CD4-positive, CD25-positive, alpha-beta regulatory T cell (primary cell): ENCODE measurements at places on chromosomes 5 and 9. TPM values are rescaled to one million over a fixed set of nuclear protein-coding genes. Genes with fewer than 3 reads are reported as not detected.

DNA sequence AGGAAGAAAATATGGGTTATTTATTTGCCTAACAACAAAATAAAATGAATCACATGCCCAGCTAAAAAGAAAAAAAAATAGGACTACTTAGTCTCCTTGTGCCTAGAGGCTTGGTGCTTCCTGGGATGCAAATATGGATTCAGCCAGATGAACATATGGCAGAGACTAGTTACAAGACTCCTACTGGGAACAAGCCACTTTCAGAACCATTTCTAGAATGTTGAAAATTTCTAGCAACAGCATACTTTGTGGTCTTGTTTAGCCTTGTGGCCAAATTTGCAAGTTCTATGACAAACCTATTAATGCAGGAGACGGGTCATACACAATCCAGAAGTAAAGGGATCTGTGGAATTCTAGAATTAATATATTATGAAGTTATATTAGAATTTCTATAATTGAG is 198.7 kb downstream of the CHSY3 start:
- no peak overlapping the region for H3K27ac ChIP-seq
- H3K36me3 ChIP-seq: no peaks in the 10 kb centered on the region
- H3K27me3 ChIP-seq: no peaks in the 10 kb centered on the region
- H3K4me3 ChIP-seq: no peak overlapping the region
- no peak for DNase-seq

GRCh38 chr5:145056800-145057199 is 778.3 kb downstream of the PRELID2 start:
- H3K27me3 ChIP-seq: no peaks in the 10 kb centered on the region
- DNase-seq: no peak
- no peaks in the 10 kb centered on the region for H3K36me3 ChIP-seq
- no peak overlapping the region for H3K4me3 ChIP-seq
- no peaks in the 10 kb centered on the region for H3K4me1 ChIP-seq

Gene GPR21
- 3.6 TPM for total RNA-seq

Gene N4BP3
- 2.5 TPM for total RNA-seq
